ENCODE measurements at places on chromosomes 5 and 9. TPM values are rescaled to one million over a fixed set of nuclear protein-coding genes. Genes with fewer than 3 reads are reported as not detected.

- H3K27ac ChIP-seq: no peak overlapping the region
- no peak for DNase-seq
- H3K4me1 ChIP-seq: peaks cover 8% of the 10 kb centered on the region
- H3K27me3 ChIP-seq: peaks cover 5% of the 10 kb centered on the region
- H3K36me3 ChIP-seq: no peaks in the 10 kb centered on the region
- no peak overlapping the region for H3K4me3 ChIP-seq
Observed at GRCh38 chr5:40677456-40677855, 2.3 kb upstream of the PTGER4 start.

GRCh38 chr9:4973246-4973645 lies 11.8 kb upstream of the JAK2 start:
- no peak for DNase-seq
- H3K4me3 ChIP-seq: no peak overlapping the region
- H3K36me3 ChIP-seq: no peaks in the 10 kb centered on the region
- H3K27ac ChIP-seq: no peak overlapping the region

GRCh38 chr9:136103651-136104487 lies 8.8 kb upstream of the NACC2 start:
- peaks cover 35% of the 10 kb centered on the region for H3K4me1 ChIP-seq
- no peaks in the 10 kb centered on the region for H3K36me3 ChIP-seq
- no peak overlapping the region for H3K4me3 ChIP-seq
- H3K27me3 ChIP-seq: no peaks in the 10 kb centered on the region
- no peak for DNase-seq
- H3K27ac ChIP-seq: no peak overlapping the region

DNA sequence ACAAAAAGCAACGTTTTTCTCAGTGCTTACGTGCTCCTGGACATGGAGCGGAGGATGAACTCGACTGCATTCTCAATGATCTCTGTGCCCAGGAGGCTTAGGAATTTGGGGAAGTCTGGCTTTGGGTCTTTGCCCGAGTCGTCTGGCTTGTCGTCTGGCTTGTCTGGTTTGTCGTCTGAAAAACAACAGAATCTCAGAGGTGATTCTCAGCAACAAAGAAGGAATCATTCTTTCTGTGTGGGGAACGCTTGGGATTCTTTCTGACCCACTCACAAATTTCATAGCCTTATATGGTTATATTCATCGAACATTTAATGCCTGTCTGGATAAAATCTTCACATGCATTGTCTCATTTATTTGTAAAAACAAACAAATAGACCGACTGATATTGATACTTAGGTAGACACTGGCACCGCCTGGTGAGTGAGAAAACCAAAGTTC lies 4.7 kb downstream of the C5orf46 start:
- no peaks in the 10 kb centered on the region for H3K36me3 ChIP-seq
- H3K27me3 ChIP-seq: no peaks in the 10 kb centered on the region
- H3K4me3 ChIP-seq: no peak overlapping the region

DNA sequence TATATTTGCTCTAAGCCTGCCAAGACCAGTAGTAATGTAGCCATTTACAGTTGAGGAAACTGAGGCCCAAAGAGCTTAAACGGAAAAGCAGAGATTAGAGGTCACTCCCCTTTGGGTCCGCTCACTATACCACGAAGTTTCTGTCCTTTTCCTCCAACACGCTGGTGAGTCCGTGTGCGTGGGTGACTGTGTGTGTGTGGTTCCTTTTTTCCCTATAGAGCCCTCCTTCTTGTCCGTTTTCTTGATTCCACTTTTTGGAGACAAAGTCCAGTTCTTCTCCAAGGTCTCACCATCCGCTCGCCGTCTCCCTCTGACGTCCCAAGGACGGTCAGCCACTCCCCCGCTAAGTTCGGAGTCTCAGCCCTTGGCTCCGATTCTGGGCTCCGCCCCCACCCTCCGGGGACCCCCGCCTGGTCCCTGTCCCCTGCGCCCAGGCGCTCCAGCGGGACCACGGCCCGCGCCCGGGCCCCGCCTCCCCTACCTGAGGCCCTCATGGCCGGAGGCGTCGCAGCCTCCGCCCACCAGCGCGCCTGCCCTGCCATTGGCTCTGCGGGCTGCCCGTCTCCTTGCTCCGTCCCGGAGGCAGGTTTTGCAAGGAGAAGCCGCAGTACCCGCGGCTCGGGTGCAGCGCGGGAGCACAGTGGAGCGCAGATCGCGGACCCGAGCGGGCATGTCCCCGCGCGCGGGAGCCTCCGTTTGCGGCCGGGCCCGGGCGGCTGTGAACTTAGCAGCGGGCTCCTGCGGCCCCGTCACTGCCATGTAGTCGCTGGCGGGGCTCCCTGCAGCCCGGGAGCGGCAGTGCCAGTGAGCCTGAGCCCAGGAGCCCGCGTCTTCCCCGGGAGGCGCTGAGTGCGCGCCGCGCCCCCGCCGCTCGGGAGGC lies at the start of gene MAST4:
Gene MAST4, plus strand, starts transcription at position 638 of the 880 bp plus-strand sequence. CDS start 263 bp downstream, outside the sequence.
- H3K36me3 ChIP-seq: no peaks in the 10 kb centered on the region
- peaks cover 7% of the 10 kb centered on the region for H3K27me3 ChIP-seq
- H3K4me1 ChIP-seq: peaks cover 9% of the 10 kb centered on the region
- no peak within 1 kb of the TSS for H3K27ac ChIP-seq
- DNase-seq: no peak

GRCh38 chr9:14351221-14351836 lies 37.4 kb upstream of the NFIB start:
- peaks cover 19% of the 10 kb centered on the region for H3K27me3 ChIP-seq
- no peaks in the 10 kb centered on the region for H3K4me1 ChIP-seq
- no peak overlapping the region for H3K27ac ChIP-seq
- no peaks in the 10 kb centered on the region for H3K36me3 ChIP-seq
- no peak for DNase-seq

The ASPN gene
- not detected for total RNA-seq

The PKD2L2 gene
- not detected for total RNA-seq

The SLCO4C1 gene
- total RNA-seq: 0.87 TPM

The EDIL3 gene
- 0.32 TPM for total RNA-seq

The PRDM9 gene
- total RNA-seq: not detected

Data from GM12878 (cell line).